ENCODE measurements at places on chromosomes 3 and 15.

GRCh38 chr15:30041868-30042267, 40.9 kb upstream of the GOLGA8J start:
- no peak for DNase-seq

DNA sequence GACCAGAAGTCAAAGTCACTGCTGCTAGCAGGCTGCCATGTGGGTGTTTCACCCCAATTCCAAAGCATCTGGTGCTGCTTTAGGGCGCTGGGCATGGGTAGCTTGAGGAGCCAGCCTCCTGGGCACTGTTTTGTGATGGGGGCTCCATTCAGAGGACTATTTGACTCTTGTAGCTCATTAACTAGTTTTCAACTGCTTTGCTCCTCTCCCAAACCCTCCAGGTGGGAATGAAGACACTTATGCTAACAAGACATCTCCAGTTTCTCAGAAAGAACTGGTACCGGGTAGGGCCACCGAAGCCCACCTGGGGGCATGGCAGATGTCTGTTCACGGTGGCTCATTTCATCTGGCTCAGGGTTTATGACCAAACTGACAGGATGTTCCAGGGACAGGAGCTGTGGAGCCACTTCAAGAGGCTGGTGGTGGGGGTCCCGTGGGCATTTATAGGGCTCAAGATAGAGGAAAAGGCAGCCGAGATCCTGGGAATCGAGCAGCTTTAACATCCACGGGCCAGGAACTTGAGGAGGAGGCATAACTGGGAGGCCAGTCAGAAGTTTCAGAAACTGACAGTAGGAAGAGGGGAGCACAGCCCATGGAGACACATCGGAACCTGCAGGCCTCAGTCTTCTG, 17.7 kb downstream of the AMOTL2 start:
- DNase-seq, result no peak

GRCh38 chr3:64300790-64301423, 75.6 kb upstream of the PRICKLE2 start:
- DNase-seq, result no peak

- no peak for DNase-seq
Measured at GRCh38 chr3:189204167-189204866, 32.5 kb downstream of the TPRG1 start.

DNA sequence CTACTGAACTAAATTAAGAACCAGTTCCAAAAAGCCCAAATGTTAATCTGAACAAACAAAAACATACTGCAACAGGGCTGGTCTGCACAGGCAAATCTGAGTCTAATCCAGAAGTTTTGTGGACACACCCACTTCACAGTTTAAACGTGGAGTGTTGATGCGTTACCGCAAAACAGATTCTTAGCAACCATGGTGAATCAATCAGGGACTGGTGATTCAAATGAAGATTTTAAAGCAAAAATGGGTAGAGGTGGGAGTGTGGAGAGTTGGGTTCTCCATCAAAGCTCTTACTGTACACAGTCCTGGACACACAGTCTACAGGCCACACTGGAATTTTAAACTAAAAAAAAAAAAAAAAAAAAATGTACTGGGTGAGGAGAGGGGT, 5.2 kb downstream of the ANXA2 start:
- no peak for DNase-seq

GRCh38 chr3:196357905-196358304, 19.7 kb upstream of the TM4SF19 start:
- no peak for DNase-seq

GRCh38 chr15:90287101-90287500, 21.6 kb downstream of the NGRN start:
- DNase-seq, result no peak

- DNase-seq, result no peak
Measured at GRCh38 chr3:129184396-129184657, 631 bp upstream of the CNBP start.

DNA sequence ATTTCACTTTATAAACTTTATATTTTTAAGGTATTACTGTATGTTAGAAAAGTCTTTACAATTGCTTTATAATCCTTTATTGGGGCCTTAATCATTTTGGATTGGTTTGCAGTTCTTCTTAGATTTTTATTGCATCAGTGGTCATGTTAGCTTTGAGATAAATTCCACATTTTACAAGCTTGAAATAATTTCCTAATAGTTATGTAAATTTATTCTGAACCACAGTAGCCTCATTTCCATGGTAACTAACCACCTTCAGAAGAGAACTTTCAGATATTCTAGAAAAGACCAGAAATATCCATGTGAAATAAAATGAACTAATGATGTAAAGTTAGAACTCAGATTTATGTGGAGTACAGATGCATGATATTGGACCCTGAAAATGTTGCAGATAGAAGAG, 94.2 kb downstream of the NEO1 start:
- DNase-seq, result no peak

DNA sequence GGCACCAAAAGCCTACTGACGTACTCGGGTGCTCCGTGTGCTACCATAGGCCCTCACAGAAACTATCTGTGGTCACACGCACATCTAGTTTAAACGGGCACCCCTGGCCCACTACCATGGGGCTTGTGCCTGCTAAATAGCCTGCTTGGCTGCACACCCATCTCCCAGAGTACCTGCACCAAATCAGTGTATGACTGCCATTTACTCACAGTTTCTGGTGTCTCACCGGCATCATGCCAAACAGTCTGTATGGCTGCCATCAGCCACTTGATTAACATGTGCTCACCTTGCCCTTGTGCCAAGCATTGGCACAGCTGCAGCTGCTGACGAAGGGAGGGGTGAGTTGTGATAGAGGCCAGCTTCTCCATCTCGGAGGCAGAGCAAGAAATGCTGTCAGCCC, 232.7 kb downstream of the IGSF11 start:
- no peak for DNase-seq

DNA sequence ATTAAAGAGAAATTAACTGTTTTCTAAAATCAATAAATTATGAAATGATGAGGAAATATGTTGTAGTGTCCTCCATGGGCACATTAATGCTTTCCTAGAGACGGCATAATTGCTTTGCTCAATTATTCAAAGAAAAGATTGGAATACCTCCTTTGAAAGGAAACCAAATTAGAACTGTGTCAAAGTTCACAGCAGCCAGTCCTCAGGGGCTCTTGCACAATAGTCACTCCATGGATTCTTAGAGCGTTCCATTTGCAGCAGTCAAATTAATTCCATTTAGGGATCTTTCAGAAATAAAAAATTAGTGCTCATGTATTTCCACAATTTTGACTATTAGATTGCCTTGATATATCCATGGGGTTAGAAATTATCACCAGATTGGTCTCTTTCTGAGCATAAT, 841.6 kb upstream of the DPPA4 start:
- no peak for DNase-seq

DNA sequence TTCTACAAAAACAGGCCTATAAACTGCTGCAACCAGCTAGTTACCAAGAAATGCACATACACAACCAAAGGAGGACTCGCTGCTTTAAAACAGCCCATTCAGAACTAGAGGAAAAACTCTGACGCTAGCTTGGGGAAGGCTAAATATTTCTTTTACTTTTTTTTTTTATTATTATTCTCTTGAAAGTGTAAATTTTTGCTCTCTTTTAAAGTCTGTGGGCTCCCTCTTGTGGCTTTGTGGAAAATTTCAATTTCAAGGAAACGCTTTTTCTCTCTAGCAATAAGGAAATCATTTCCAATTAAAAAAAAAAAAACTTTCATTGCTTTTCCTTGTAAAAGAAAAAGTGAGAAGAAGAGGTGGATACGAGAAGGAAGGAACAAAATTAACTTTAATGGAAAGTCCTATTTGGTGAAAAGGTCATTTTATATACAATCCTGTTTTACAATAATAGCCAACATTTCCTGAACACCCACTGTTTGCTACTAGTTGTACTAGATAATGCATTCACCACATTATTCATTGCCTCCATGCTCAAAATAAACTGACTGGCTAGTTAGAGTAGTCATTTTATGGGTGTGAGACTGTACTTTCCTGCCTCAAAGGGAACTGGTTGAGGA, 51.2 kb upstream of the SAMMSON start:
- DNase-seq, result no peak

- DNase-seq, result no peak
Measured at GRCh38 chr3:154480033-154480432, 50.0 kb upstream of the GPR149 start.

DNA sequence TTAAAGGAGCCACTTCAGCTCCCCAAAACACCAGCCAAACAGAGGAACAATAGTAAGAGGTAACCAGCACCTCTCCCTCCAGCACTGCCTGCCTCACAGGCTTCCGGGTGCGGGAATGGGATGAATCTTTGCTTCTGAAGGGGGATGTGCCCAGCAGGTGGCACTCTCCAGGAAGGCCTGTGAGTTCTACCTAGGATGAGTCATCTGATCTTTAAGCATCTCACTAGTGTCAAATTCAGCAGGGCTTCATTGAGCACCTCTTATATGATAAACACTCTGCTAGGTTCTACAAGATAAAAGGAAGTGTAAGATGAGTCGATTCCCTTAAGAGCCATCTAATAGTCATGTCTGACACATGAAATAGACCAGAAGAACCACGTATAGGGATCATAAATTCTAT, 237.4 kb upstream of the UMPS start:
- DNase-seq, result no peak

DNA sequence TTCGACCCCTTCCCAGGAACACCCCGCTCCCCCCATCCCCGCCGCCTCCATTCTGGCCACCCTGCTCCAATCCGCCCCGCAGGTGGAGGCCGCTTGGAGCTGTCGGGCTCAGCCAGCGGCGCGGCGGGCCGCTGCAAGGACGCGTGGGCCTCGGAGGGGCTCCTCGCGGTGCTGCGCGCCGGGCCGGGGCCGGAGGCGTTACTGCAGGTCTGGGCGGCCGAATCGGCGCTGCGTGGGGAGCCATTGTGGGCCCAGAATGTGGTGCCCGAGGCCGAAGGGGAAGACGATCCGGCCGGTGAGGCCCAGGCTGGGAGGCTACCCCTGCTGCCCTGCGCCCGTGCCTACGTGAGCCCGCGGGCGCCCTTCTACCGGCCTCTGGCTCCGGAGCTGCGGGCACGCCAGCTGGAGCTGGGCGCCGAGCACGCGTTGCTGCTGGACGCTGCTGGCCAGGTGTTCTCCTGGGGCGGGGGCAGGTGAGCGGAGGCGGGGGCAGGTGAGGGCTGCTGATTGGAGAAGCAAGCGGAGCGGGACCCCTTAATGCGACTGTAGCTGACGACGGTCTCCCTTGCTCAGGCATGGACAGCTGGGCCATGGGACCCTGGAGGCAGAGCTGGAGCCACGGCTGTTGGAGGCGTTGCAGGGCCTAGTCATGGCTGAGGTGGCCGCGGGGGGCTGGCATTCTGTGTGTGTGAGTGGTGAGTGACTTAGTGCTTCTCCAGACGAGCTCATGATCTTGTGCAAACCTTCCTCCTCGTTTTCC, 2.5 kb downstream of the RCCD1 start:
- no peak for DNase-seq

DNA sequence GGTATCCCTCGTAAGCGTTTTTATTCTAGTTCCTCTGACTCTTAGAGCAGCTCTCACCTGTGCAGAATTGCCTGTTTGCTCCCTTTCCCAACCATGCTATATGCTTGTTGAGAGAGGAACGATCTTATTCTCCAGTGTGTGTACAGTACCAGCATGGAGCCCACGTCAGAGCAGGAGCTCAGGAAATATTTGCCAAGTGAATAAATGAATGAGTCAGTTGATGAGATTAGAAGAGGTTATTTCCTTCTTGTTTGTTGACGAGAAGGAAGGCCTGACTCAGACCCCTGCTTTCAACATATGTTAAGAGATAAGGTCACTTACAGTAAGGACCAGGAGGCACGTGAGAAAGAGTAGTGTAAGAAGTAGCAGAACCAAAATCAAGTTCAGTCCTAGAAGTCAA, 106.3 kb upstream of the ABHD17C start:
- no peak for DNase-seq

DNA sequence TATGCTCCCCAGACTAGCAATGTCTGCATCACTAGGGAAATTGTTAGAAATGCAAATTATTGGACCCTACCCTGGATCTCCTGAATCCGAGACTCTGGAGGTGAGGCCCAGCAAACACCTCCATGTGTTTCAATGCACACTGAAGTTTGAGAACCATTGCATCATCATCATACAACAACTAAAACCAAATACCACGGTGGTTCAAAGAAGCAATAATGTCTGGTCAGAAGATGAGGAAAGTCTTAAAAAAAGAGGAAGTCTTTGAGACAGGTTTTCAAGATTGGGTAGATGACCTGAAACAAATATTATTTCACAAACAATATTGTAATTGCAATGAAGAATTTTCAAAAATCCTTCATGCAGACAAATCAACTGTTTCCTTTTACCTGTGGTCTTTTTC, 60.3 kb upstream of the TRA2B start:
- DNase-seq, result no peak

GRCh38 chr3:133377396-133377795, 22.5 kb upstream of the BFSP2 start:
- no peak for DNase-seq

GRCh38 chr15:59244337-59244736, 37.7 kb downstream of the LDHAL6B start:
- DNase-seq, result no peak
